Esophagus squamous epithelium (tissue), 5 donors: ENCODE measurements at places on chromosomes 6 and 20. TPM values are rescaled to one million over a fixed set of nuclear protein-coding genes. Genes with fewer than 3 reads are reported as not detected.

The AGER gene
- 1.2 TPM for total RNA-seq

The BPIFB4 gene
- total RNA-seq: not detected

- no peak overlapping the region for H3K27ac ChIP-seq
- H3K36me3 ChIP-seq: no peaks in the 10 kb centered on the region
- DNase-seq: no peak
- H3K27me3 ChIP-seq: no peaks in the 10 kb centered on the region
- peaks cover 41% of the 10 kb centered on the region for H3K4me1 ChIP-seq
These were observed 234.5 kb upstream of the THEMIS start for GRCh38 chr6:128135325-128135724.

DNA sequence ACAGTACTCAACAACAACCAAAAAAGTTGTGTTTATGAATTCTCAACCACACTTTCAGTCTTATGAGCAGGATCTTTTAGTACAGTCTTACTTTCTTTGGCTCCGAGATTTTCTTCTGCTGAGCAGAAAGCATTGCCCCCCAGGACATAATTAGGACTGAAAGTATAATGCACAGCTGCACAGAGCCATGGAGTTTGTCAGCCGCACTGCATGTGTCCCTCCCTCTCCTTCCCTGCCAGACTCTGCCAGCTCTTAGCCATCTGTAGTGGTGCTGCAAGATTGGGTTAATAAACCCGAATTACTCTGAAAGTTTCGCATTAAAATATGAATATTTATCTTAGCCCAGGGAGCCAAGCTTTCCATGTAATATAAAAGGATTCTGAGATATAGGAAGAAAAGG is 179.6 kb upstream of the PTCHD4 start:
- H3K4me1 ChIP-seq: no peaks in the 10 kb centered on the region
- H3K27me3 ChIP-seq: no peaks in the 10 kb centered on the region
- H3K4me3 ChIP-seq: no peak overlapping the region
- H3K27ac ChIP-seq: no peak overlapping the region

DNA sequence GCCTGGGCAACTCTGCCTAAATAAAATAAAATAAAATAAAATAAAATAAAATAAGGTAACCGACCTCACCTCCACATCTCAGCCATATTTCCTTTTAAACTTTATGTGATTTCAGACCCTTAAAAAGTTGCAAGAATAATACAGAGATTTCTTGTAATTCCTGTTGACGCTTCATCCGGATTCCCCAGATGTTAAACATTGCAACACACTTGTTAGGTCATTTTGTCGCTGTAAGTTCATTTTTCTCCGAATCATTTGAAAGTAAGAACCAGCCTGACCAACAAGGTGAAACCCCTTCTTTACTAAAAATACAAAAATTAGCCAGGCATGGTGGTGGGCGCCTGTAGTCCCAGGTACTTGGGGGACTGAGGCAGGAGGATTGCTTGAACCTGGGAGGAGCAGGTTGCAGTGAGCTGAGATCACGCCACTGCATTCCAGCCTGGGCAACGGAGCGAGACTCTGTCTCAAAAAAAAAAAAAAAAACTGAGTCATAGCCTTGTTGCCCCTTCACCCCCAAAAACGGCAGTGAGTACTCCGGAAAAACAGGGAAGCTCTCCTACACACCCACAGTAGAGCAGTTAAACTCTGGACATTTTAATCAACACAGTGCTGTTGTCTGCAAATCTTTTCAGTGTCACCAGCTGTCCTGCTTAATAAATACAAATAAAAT is 5.9 kb downstream of the PYGB start:
- H3K36me3 ChIP-seq: no peaks in the 10 kb centered on the region
- H3K4me3 ChIP-seq: no peak overlapping the region
- no peaks in the 10 kb centered on the region for H3K27me3 ChIP-seq
- peaks cover 47% of the 10 kb centered on the region for H3K4me1 ChIP-seq
- no peak overlapping the region for H3K27ac ChIP-seq

GRCh38 chr20:43838703-43839060 is 76.0 kb upstream of the TOX2 start:
- H3K27ac ChIP-seq: no peak overlapping the region
- H3K36me3 ChIP-seq: no peaks in the 10 kb centered on the region
- H3K27me3 ChIP-seq: peaks cover 7% of the 10 kb centered on the region
- DNase-seq: no peak

DNA sequence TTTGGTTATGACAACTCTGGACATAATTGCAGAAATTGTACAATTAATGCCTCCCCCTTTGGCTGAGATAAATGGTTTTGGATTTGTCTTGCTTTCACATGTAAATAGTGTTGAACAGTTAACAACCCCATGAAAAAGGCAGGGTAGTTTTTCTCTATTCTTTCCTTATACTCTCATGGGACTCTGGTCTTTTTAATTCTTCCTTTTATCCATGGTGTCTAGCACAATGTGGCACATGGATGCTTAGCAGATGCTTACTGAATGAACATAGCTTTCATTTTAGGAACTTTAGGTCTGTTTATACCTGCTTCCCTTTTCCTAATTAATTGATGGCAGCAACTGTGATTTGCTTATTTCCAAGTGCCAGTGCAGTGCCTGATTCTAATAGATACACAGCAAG is 75.6 kb downstream of the NCOA3 start:
- no peaks in the 10 kb centered on the region for H3K36me3 ChIP-seq
- H3K4me3 ChIP-seq: peak overlapping the region; percentile 40
- peak overlapping the region; percentile 66 for H3K27ac ChIP-seq
- H3K27me3 ChIP-seq: no peaks in the 10 kb centered on the region
- DNase-seq: no peak

GRCh38 chr6:32976334-32977069 is 8.1 kb downstream of the BRD2 start:
- no peak for DNase-seq
- no peak overlapping the region for H3K4me3 ChIP-seq
- H3K27ac ChIP-seq: no peak overlapping the region
- peaks cover 13% of the 10 kb centered on the region for H3K4me1 ChIP-seq
- no peaks in the 10 kb centered on the region for H3K27me3 ChIP-seq

DNA sequence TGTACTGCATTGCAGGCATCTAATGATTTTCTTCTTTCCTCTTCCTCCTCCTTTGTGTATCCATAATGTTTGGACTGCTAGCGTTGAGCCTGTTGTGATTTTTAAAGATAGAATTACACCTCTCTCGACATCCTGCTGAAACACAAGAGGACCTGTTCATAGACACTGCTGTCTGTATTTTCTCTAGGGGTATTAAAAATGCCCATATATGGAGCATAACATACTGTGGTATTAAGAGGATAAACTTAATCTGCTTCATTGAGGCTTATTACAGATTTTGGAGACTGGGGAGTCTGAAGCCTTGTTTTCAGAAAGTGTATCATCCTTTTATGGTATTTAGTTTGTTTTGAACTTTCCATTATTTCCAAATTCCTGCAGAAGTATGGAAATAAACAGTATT is 414.3 kb downstream of the CDKAL1 start:
- H3K4me3 ChIP-seq: no peak overlapping the region
- no peaks in the 10 kb centered on the region for H3K27me3 ChIP-seq
- H3K4me1 ChIP-seq: no peaks in the 10 kb centered on the region
- no peak for DNase-seq
- no peak overlapping the region for H3K27ac ChIP-seq
